Stimulated activated CD8-positive, alpha-beta memory T cell treated with anti-CD3 and anti-CD28 coated beads, Interleukin-7, amount 100 ng/mL, for 1 hour (primary cell): ENCODE measurements at places on chromosomes 1 and 21.

DNA sequence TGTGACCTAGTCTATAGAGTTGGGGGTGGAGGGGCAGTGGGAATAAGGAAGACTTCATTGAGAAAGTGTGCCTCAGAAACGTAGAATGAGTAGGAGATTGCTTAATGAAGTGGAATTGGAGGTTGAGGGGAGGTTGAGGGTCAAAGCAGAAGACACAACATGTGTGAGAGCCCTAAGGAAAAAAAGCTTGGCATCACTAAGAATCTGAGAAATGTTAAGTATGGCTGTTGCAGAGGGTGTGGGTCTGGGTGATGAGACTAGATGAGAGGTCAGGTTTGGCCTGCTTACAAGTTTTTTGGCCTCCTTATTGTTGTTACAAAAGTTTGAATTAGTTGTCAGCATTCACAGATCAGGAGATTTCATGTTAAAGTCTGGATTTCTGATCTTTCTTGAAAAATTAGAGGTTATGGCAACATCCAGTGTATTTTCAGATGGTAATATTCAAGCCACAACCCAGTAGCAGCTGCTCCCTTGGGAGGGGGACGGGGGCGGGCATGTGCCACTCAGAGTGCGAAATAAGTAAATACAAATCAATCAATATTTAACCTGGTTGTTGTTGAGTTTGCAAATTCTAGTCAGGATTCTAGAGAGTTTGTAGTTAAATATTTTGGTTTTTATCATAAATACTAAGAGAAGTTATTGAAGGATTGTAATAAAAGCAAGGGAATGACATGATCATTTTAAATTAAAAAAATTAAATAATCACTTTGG is 4.3 kb downstream of the MAN1A2 start:
- DNase-seq = no peak

DNA sequence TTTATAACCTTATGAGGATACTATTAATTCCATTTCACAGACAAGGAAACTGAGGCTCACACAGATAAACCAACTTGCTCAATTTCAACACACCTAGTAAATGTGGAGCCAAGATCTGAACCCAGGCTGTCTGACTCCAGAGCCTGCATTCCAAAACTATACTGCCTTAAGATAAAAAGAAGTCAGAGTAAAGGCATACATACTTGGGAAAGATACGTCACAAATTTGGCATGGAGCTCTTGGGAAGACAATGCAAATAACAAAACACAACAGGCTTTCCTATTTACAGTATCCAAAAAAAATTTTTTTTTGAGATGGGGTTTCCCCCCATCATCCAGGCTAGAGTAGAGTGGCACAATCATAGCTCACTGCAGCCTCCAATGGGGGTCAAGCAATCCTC is 5.9 kb downstream of the AKT3 start:
- no peak for DNase-seq

DNA sequence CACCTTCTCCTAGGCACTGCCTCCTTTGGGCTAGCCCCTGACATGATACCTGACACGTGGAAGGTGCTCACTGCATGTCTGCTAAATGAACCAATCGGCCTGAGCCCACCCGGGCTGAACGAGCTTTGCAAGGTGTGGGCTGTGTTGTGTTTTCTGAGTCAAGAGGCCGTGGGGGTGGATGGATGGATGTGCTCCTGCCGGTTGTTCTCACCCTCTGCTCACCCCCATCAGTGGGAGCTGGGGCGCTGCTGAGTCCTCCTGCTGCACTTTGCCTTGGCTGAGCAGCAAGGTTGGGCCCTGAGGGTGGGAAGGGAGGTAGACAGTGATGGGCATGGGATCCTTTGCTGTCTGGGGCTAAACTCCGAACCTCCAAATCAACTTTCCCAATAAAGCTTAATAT is 6.7 kb upstream of the CACNA1E start:
- DNase-seq = no peak

- no peak for DNase-seq
Observed at GRCh38 chr1:220271706-220272046, 577 bp downstream of the RAB3GAP2 start.

- DNase-seq = no peak
Observed at GRCh38 chr1:54229281-54229891, 29.4 kb downstream of the MRPL37 start.

GRCh38 chr1:96978444-96978843 is 256.9 kb downstream of the PTBP2 start:
- DNase-seq = no peak

- DNase-seq = no peak
Observed at GRCh38 chr1:93814795-93815340, 64.1 kb downstream of the DNTTIP2 start.

DNA sequence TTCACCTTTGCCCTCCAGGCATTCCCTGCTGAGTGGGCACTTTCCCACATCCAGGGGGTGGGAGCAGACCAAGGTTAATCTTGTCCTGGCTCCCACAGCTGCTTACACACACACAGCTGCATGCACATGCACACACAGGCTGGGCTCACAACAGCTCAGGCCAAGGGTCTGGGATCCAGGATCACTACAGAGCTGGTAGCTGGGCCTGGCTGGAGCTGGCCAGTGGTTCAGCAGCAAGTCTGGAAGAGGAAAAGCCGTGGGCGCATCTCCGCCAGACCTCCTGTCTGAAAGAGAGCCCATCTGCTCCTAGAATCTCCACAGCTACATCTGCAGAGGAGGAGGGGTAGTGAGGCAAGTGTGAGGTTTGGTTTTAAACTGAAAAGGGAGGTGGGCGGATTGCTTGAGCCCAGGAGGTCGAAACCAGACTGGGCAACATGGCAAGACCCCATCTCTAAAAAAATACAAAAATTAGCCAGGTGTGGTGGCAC is 3.8 kb downstream of the CDK18 start:
- no peak for DNase-seq

DNA sequence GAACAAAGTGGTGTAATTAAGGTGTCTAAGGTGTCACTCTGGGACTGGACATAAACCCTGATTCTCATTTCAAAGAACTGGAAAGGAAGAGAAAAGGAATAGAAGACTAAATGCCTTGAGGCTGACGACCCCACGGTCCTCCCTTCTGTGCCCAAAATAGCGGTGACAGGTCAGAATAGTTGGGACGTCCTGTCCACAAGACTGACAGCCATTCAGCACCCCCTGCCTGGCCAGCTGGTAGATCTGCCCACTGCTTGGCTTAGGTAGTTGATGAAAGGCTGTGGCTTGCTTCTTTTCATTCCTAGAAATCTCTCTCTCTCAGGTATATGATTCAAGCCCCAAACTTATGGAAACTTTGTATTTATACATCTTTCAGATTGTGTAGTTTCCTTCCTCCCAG is 26.4 kb upstream of the CREG1 start:
- no peak for DNase-seq

- no peak for DNase-seq
Observed at GRCh38 chr1:52296345-52296744, 69.7 kb downstream of the CC2D1B start.

GRCh38 chr1:158933621-158934020 is 2.3 kb downstream of the PYHIN1 start:
- no peak for DNase-seq

DNA sequence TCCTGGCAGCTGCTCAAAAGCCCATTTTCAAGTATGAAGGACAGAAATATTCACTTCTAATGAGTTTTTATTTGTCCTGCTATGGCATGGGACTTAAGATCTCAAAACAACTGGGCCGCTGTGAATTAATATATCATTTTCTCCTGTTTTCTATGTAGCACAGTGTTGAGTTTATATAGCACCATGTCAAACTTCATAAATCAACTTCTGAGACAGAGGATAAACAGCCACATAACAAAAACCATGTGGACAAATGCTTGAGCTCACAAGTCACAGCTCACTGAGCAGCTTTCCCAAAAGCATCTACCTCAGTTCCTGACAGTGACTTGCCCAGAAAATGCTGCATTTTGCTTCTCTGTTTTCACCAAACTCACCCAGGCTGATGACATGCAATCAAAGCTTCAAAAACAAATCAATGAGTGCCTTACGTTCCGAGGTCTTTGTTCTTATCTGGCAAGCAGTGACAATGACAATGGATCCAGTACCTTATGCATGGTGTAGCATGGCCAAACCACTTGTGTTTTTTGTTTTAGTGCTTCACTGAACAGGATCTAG is 722.6 kb downstream of the LRRIQ3 start:
- DNase-seq = no peak

GRCh38 chr1:119384591-119384990 is 16.0 kb downstream of the HAO2 start:
- DNase-seq = no peak

GRCh38 chr1:229185963-229186362 is 84.9 kb upstream of the RAB4A start:
- no peak for DNase-seq

- DNase-seq = no peak
Observed at GRCh38 chr21:45329261-45330074, 41.8 kb upstream of the POFUT2 start.

GRCh38 chr1:51331206-51332100 is 1.1 kb upstream of the TTC39A start:
- no peak for DNase-seq

DNA sequence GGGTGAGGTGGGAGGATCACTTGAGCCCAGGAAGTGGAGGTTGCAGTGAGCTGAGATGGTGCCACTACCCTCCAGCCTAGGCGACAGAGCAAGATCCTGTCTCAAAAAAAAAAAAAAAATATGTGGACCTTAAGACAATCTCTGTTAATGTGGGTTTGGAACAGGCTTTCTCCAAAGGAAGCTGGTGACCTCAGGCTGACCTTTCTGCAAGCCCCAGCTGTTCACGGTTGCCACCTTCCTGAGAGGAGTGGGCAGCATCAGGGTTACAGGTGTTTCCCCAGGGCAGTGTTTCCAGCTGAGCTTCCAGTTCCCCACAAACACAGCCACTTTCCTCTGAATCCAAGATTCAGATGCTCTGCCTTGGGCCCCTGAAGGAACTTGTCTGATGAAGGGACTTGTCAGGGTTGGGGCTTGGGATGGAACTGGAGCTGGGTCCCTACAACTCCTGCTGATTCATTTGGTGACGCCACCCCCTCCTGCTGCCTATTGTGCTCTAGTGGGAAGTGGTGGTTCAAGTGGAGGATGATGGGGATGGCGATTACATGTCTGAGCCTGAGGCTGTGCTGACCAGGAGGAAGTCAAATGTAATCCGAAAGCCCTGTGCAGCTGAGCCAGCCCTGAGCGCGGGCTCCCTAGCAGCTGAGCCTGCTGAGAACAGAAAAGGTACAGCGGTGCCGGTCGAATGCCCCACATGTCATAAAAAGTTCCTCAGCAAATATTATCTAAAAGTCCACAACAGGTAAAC is 1.9 kb downstream of the ZBTB48 start:
- no peak for DNase-seq

- no peak for DNase-seq
Observed at GRCh38 chr1:172277989-172278388, 142.5 kb upstream of the C1orf105 start.

DNA sequence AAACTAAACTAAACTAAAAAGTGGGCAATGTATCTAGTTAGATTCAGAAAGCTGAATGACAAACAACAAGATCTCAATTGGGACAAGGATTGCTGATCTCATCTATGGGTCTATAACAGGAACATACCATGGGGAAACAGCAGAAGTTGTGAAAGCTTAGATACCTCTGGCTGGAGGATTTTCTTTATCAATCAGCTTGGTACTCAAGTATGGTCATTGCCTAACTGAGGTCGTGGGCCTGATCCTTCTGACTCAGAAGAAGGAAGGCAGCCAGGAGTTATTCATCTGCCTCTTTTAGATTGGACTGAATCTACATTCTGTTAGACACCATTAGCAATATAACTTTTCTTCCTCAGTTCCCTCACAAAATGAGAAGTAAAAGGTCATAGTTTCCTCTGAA is 39.7 kb downstream of the DNTTIP2 start:
- no peak for DNase-seq
